ENCODE measurements at places on chromosomes 16 and 17.

DNA sequence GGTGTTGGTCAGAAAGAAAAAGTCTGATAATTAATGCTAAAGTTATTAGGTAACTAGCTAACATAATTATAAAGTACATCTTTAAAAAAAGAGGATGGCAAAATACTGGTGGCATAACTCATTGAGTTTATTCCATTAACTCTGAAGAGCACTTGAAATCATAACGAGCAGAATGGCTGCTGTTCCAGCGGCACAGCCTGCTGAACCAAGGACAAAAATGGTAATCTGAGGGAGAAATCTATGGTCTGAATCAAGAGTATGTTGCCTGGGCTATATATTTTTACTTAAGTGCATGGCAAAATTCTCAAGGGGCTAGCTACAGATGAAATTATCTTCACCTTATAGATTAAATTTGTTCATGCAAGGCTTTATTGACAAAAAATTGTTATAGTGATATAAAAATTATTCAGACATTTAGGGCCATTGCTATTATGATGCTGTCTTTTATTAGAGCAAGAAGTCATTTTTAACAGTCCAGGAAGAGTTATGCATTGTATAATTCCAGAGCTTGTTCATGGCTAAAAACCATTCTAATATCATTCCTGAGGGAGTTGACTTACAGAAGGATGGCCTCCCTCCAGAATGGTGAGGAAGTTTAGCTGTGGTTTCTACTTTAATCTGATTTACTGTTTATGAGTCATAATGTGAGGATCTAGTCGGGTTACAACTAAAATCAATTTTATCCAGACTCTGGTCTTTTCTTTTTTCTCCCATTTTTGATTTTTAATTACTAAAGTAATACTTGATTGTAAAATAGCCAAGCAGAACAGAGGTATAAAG is 41.4 kb upstream of the ANKFN1 start:
- DNase-seq = no peak

GRCh38 chr17:44610871-44611270 is 45.4 kb upstream of the MEIOC start:
- no peak for DNase-seq

GRCh38 chr17:63435681-63436522 is 10.2 kb downstream of the CYB561 start:
- no peak for DNase-seq

DNA sequence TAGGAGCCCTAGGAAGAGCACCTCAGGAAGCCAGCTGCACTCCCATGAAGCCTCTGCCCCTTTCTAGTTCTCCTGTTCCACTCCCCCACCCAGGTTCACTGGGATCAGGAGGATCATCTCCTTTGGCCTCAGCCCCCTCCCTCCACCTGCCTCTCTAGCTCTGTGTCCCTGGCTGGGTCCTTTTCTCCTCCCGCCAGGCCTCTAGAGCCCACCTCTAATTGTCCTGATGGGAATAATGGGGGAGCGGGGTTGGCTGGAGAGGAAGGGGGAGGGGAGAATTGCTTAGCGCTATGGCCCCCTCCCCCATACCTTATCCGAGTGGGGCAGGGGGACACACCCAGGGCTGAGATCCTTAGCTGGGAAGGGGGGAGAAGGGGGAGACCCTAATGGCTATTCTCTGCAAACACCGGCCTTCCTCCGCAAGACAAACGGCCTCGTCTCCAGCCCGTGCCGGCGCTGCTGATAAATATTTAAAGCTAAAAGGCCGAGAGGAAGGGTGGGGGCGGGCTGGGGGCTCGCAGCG is 997 bp downstream of the HOXB7 start:
- DNase-seq = no peak

- DNase-seq = no peak
These were observed 1.6 kb downstream of the SUMO2 start for GRCh38 chr17:75181110-75181509.

GRCh38 chr17:72614871-72615626 is 477.4 kb downstream of the SLC39A11 start:
- DNase-seq = no peak

- DNase-seq = no peak
These were observed 30.9 kb downstream of the TBCD start for GRCh38 chr17:82782657-82783207.

- DNase-seq = no peak
These were observed 21.5 kb downstream of the KCNG4 start for GRCh38 chr16:84218176-84218823.

GRCh38 chr16:11407047-11407982 is 62.1 kb downstream of the RMI2 start:
- peak; percentile 79 for DNase-seq

DNA sequence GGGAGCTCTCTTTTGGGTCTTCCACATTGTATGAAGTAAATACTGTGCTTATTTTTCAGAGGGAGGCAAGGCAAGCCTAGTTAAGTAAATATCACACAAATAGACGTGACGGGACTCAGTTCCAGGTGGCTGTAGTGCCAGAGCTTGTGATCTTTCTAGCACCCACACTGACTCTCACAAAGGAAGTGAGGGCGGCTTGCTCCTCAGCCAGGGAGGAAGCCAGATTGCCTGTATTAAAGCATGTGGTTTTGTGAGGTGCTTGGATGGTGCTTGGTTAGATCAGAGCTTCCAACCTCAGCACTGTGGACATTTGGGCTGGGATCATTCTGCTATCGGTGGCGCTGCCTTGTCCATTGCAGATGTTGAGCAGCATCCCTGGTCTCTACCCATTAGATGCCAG is 80.1 kb downstream of the VAT1L start:
- DNase-seq = no peak

GRCh38 chr16:68478526-68479250 is 30.4 kb upstream of the SMPD3 start:
- DNase-seq = no peak

DNA sequence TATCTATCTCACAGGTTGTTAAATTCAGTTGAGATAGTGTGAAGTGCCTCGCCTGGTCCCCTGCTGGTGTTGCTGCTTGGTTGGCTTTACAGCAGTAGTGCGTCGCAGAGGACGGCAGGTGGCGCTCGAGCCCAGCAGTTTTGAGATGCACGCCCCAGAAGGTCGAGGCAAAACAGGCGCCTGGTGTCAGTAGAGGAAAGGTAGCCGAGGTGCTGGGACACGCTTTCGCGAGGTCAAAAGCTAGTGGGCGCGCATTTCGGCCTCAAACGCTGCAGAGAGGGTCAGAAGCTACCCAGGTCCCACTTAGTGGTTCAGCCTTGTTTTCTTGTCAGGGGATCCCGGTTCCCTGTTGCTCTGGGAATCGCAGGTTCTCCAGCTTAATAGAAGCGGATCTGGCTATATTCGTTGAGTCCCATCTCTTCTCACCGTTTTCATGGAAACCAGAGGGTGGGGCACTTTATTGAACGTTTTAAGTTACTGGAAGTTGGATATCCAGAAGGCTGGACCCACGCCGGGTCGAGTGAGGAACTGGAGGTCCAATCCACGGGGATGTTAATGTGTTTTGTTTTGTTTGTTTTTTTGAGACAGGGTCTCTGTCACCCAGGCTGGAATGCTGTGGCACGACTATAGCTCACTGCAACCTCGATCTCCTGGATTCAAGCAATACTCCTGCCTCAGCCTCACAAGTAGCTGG is 10.3 kb upstream of the ZFP90 start:
- DNase-seq = peak; percentile 85

- DNase-seq = no peak
These were observed 10.0 kb upstream of the MRPS23 start for GRCh38 chr17:57859601-57860413.

GRCh38 chr16:22646948-22647556 is 136.4 kb downstream of the NPIPB5 start:
- no peak for DNase-seq

- DNase-seq = peak; percentile 48
These were observed 2.4 kb upstream of the SLC47A2 start for GRCh38 chr17:19718613-19719354.

DNA sequence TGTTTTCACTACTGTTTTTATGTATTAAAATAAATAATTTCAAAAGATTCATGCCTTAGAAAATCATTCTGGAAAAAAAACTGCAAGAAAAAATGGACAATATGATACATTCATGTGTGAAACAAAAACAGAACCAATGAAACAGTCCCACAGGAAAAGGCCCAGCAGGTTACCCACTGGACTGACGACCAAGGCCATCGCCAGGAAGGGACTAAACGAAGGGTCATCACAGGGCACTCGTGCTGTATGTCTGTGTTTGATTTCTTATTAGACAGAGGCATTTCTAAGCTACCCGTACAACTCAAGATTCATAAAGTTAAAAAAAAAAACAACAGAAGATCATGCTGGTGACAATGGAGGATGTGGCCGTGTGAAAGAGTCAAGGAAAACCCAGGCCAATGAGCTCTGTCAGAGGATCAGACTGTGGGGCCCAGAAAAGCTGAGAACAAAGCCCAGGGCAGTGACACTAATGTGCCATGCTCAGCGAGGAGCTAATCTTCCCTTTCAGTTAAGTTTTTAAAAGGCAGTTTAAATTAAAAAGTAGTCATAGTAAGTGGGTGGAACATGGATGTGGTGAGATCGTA is 31.8 kb downstream of the NSMCE1 start:
- no peak for DNase-seq

- no peak for DNase-seq
These were observed 374.6 kb upstream of the HSBP1 start for GRCh38 chr16:83433201-83433600.

DNA sequence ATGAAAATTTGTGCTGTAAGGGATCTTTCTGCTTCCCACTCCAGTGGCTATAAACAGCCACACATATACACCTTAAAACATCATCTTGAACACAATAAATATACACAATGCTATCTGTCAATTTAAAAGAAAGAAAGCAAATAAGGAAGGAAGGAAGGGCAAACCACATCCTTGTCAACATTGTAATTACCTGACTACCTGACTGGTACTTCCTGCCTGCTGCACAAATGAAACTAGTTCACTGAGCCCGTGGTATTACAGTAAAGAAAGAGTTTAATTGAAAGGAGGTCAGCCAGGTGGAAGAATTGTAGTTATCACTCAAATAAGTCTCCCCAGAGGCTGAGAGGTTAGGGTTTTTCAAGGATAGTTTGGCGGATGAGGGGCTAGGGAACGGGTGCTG is 344.4 kb upstream of the ASIC2 start:
- DNase-seq = no peak

DNA sequence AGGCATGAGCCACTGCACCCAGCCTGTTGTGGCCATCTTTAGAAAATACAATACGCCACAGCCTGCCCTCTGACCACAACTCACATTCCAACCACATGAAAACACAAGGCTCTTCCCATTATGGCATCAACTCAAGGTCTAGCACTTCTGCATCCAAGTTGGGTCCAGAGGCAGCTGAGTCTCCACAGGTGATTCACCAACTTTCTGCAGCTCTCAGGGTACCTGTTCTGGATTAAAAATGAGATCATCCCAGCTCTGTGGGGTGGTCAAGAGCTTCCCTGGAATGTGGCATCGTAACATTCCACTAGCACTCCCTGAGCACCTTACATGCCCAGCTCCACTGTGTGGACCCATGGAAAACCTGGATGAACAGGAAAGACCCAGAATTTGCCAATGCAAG is 9.9 kb upstream of the GUCY2D start:
- no peak for DNase-seq

DNA sequence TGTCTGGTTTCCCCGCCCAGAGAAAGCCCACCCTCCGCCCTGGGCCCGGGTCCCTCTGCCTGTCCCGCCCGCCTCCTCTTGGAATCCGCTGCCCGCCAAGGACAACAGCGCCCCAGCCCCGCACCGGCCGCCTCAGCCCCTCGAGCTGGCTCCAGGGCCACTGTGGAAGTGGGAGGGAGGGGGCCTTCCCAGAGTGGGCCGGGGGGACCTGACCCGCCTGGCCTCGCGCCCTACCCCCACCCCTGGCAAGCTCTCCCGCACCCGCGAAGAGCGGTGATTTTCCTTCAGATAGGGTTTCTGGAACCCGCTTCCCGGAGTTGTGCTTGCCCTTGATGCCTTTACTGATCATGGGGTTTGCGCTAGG is 2.3 kb upstream of the CBX8 start:
- no peak for DNase-seq

- no peak for DNase-seq
These were observed 7.3 kb upstream of the DHRS7C start for GRCh38 chr17:9798724-9799123.

DNA sequence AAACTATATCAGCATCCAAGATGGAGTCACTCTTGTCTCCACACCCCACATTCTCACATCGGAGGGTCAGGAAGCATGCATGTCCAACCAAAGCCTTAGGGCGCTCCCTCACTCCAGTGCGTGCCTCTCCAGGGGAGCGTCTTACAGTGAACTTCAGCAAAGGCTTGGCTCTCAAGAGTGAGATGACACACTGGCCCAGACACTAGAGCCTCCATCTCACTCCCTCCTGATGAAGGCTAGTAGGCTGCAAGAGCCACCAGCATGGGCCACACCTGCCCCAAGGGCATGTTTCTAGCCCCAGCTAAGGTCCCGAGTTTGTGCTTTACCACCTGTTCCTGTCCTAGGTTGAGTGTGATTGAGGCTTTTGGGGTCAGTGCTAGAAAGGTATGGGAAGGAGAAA is 40.5 kb downstream of the BEAN1 start:
- DNase-seq = no peak

GRCh38 chr17:74863420-74864296 is 4.0 kb upstream of the GRIN2C start:
- DNase-seq = no peak

GRCh38 chr16:68696514-68696913 is 40.6 kb upstream of the CDH1 start:
- DNase-seq = no peak

DNA sequence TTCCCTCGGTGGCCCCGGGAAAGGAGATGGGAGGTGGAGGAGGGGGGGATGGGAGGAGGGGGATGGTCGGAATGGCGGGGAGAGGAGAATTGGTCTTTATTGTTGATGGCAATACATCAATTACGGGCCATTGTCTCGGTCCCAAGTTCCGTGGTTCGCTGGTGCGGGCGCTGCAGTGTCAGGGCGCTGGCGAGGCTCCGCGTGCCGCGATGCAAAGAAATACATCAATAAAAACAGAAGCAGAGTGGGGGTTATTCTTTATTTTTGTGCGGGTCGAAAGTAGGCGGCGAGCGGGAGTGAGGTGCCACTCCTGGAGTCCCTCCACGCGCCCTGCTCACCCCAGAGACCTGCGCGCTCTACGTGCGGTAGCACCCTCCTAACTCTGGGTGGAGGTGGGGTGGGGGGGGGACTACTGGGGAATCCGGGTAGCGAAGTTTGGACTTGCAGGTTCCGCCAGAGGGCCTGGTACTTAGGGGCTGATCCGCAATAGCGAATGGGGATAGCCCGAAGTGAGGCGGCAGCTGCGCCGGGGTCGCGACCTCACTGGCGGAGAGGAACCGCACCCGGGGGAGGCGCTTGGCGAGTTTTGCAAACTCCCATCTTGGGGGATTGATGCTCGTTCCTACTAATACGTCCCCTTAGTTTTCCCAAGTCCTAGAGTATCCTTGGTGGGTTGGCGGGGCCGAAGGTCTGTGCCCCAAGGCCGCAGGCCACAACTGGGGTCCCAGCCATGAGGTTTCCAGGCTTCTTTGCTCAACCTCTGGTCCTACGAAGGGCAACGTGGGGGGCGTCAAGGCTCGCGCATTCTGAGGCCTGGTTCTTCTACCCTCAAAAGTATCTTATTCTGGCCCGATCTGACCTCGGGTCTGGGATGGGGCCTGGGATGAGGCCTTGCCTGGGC is 3.5 kb upstream of the SALL1 start:
- DNase-seq = no peak

Measured in HEK293T (cell line).